Activated CD4-positive, CD25-positive, alpha-beta regulatory T cell treated with anti-CD3 and anti-CD28 coated beads, Interleukin-2, amount 50 U/mL, for 24 hours (primary cell): ENCODE measurements at places on chromosomes 4 and X.

GRCh38 chrX:108426262-108426661, 12.0 kb downstream of the COL4A6 start:
- ATAC-seq: no peak

DNA sequence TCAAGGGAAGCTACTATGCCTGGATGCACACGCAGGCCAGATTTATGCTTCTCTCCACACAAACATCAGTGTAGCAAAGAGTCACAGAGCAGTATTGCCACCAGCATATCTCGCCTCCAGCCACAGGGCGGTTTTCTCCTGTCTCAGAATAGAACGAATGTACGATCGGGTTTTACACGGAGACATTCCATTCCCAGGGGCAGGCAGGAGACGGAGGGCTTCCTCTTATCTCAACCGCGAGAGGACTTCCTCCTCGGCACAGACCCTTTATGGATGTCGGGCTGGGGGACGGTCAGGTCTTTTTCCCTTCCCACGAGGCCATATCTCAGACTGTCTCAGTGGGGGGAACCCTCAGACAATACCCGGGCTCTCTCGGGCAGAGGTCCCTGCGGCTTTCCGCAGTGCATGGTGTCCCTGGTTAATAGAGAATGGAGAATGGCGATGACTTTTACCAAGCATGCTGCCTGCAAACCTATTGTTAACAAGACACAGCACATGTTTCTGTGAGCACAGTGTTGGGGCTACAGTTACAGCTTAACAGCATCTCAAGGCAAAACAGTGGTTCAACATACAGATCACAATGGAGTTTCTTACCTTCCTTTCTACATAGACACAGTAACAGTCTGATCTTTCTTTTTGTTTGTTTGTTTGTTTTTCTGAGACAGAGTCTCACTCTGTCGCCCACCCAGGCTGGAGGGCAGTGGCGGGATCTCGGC, 24.1 kb downstream of the CSF2RA start:
- ATAC-seq: no peak

DNA sequence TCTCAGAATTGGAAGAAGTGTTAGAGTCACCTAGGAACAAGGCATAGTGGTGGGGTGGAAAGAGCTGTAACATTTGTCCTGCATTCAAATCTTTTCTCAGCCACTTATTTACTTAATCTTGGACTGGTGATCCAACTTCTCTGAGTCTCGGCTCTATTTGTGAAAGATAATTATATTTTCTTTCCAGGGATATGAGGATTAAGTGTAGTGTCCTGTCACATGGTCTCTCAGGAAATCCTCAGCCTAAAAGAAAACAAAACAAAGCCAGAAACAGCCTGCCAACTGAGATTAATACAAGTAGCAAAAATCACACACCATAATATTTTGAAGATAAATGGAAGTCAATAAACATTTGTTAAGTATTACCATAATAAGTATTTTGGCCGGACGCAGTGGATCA, 33.3 kb upstream of the ETNPPL start:
- no peak for ATAC-seq

GRCh38 chr4:101823864-101824263, 33.3 kb downstream of the BANK1 start:
- ATAC-seq: no peak

DNA sequence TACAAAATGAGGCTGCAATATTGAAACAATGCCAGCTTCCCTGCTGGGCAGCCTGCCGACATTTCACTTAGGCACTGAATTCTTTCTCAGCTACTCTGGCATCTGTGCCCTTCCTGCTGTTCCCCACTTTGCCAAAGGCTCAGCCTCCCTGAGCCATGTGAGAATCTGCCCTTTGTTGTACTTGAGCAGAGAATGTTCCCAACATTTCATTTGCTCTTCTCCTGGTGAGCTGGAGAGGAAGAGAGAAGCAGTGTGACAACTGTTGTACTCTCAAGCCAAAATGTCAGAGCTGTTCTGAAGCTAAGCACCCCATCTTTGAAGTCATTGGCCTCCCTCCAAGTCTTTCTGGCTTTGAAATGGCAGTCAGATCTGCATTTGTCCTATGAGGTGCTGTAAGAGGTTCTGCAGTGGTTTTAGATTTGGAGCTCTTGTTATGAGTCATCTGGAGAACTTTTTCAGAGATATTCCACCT, 32.5 kb downstream of the LANCL3 start:
- ATAC-seq: no peak

DNA sequence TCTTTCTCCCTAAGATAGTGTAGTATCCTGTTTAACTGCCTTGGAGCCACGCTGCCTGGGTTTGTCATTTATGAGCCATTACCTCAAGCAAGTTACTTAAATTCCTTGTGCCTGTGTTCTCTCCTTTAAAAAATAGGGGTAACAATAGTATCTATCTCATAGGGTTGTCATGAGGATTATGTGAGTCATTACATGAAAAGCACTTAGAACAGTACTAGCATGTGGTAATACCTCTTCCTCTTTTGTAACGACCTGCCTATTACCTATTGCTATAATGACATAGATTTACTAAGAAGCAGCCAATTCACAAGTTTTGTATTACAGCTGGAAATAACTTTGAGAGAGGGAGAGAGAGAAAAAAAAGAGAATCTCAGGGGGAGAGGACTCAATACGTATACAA, 834.7 kb downstream of the RAPGEF2 start:
- no peak for ATAC-seq

DNA sequence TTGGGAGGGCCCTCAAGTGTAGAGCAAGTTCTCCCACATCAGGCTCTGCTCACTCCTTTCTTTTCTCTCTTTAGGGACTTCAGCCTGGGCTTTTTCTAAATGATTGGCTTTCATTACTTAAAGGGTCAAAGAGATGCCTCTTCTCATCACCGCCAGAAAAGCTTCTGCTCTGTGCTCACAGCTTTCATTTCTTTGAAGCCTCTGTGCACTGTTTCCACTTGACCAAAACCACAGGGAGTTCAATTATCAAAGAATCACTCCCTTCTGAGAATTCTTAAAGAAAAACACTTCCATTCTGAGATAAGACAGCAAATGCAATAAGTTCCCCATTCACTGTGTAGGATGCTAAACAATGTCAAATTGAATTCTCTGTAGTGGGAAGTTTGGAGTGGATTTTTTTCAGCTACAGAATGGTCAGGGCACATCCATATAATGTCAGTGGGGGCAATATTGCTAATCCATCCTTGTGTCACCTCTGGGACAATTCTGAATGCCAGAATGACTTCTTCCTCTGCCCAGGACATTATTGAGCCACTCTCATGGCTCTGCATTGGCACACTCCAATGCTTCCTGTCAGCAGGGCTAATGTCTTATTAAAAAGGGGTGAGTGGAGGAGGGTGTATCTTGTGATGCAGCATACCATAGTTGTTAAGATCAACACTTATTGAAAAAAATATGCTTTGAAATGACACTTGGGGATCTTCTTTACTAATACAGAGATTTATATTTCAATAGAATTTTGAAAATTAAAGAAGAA, 217.6 kb downstream of the SNCA start:
- ATAC-seq: no peak

DNA sequence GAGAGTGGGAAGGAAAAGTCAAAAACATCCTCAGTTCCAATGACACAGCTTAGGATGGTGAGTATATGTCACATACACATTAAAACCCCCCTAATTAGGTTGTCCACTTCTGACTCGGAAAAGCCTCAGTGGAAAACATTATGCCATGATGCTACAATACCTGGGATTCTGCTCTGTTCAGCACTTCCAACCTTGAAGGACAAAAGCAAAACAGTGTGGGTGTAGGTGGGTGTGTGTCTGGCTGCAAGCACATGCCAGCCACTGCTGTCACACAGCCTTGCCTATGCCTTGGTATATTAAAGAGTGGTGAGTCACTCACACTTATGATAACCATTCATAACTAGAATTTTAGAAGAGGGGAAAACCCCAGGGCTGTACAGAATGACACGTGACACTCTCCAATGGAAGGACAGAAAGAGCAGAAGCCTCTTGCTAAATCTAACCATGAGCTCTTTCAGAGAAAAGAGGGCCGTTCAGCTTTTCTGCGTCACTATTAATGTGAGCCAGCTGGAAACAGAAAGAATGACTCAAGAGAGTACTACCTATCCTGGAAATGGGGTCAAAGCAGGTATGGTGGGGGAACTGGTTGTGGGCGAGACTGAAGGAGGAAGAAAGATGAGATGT, 159.6 kb downstream of the TET2 start:
- ATAC-seq: peak; percentile 89

DNA sequence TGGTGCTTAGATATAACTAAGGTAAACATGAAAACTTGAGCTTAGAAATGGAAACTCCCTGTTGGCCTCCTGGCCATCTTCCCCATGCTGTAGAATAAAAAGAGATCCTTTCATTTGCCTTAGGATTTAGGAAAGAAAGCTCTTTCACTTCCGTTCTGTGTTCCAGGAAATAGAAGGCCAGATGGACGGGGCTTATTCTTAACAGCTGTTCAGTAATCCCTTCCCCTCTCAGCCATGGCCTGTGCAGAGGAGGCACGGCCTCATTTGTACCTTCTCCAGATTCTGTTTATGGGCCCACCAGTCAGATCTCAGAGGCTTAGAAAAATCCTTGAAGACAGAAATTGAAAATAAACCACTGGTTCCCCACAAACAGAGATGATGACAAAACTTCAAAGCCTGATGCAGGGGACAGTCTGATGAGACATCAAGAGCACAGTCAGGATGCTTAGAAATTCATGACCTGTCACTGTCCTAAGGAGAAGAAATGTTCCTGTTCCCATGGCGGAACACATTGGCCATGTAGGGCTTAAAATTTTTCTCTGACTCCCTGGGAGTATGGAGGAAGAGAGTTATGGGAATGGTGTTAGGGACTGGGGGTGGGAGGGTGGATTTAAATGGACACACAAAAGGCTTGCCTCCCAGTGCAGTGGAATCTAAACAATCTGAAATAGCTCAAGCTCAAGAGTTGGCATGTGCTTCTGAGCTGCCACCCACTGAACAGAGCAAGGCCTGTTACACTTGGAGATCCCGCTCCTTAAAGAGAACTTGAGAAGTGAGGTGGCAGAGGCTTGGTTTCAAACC, 188.8 kb downstream of the SOWAHB start:
- ATAC-seq: no peak

DNA sequence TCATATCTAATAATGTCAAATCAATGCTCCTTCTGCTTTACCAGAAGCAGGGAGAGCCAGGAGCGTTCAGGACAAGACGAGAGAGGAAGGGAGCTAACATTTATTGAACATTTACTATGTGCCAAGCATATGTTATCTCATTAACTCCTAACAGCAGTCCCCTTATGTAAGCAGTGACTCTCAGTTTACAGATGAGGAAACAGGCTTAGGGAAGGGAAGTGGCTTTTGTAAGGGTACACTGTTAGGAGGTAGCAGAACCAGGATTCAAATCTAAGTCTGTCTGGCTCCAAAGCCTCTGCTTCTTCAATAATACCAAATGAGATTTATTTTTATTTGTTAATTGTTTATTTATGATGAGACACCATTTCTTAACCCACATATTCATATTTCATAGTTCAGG, 2.6 kb upstream of the STARD8 start:
- no peak for ATAC-seq

DNA sequence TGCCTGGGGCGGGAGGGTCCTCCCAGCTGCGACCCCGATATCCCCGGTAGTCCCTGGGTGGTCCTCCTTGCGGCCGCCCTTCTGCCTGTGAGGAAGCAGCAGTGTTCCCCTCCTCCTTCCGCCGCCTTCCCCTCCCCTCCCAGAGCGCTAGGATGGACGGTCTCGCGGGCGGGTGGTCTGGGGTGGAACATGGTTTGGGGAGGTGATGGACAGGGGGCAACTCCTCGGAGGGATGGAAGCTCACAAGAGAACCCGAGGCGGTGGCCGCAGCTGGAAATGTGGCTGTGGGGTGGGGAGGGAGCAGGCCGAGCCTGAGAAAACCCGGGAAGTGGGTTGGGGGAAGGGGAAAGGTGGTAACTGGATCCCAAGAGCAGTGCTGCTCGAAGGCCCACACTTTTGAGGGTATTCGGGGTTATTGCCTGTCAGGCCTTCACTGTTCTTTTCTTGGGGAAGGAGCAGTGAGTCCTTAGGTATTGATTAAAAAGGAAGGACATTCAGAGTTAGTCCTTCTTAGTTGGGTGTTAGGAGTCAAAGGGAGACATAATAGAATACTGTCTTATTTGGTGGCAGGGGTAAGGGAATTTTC, 581 bp downstream of the UBE2K start:
- ATAC-seq: peak; percentile 6

GRCh38 chr4:148229028-148229427, 213.2 kb downstream of the NR3C2 start:
- no peak for ATAC-seq

- ATAC-seq: no peak
Measured at GRCh38 chr4:113783701-113784100, 22.2 kb upstream of the CAMK2D start.

DNA sequence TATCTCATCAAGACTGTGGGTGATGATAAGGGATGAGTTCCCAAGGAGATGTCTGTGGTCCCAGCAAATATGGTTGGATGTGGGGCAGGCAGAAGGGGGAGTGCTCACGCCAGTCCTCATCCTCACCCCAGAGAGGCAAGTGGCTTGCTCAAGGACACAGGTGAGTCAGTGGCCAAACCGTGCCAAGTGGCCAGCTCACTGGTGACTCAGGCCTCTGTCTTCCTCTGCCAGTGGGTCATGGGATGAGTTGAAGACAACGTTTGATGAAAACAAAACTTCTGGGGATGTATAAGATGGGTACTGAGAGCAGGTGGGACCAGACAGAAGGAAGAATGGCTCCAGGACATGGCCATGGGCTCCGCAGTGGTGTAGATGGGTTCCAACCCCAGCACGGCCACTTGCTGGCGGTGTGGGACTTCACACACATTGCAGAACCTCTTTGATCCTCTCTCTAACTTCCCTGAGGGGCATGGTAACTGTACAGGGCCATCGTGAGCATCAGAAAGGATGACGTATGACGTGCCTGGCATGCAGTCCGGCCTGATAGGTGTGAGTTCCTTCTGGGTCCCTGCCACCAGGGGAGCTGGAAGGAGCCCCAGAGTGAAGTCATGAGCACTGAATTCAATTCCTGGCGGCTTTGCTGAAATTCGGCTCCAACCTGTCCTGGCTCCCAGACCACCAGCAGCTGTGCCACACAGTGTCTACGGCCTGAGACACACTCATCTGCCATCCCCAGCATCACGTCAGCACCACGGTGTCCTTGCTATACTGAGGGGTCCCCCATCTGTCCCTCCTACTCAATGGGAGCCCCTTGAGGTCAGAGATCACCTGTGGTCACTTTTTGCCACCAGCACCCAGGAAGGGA, 41.3 kb upstream of the GPR78 start:
- ATAC-seq: no peak

- ATAC-seq: no peak
Measured at GRCh38 chr4:116838609-116839008, 246.8 kb downstream of the TRAM1L1 start.

GRCh38 chrX:120672389-120672788, 42.5 kb upstream of the C1GALT1C1 start:
- ATAC-seq: no peak

GRCh38 chr4:62359441-62360155, 1159.5 kb downstream of the ADGRL3 start:
- ATAC-seq: no peak

- no peak for ATAC-seq
Measured at GRCh38 chrX:24899391-24899790, 116.4 kb downstream of the ARX start.
